ENCODE measurements at places on chromosomes 5 and 9.

DNA sequence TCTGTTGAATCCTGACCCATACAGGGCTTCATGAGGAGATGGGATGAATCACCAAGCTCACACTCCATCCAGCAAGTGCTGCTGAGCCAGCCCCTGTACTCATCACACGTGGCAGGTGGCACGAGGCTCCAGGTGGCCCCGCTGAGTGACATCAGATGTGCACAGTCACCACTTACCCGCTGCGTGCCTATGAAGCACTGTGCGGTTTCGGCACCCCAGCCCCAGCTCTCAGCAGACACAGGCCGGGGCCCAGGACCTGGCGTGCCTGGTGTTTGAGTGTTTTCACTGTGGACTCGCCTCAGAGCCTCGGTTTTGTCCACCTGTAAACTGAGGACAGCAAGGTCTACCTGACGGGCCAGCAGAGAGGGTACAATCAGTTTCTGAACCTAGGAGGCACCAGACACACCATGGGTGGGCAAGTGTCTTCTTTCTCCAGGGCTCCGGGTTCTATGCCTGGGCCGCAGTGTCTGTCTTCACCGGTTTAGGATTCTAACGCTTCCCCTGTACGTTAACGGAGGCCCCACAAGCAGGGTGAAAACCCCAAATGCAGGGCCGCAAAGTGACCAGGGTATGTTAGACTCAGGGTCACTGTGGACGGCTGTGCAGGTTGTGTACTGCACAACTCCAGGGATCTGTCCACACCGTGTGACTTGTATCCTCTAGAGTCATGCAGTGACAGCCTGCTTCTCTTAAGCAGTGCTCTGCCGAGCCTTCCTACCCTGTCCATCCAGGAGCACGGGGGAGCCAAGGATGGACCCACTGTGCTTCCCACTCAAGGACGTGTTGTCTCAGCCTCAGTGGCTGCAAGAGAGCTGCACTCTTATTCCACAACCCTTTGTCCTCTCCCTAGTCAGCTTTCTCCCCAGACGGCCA is 44.3 kb upstream of the COL5A1 start:
- DNase-seq: no peak

DNA sequence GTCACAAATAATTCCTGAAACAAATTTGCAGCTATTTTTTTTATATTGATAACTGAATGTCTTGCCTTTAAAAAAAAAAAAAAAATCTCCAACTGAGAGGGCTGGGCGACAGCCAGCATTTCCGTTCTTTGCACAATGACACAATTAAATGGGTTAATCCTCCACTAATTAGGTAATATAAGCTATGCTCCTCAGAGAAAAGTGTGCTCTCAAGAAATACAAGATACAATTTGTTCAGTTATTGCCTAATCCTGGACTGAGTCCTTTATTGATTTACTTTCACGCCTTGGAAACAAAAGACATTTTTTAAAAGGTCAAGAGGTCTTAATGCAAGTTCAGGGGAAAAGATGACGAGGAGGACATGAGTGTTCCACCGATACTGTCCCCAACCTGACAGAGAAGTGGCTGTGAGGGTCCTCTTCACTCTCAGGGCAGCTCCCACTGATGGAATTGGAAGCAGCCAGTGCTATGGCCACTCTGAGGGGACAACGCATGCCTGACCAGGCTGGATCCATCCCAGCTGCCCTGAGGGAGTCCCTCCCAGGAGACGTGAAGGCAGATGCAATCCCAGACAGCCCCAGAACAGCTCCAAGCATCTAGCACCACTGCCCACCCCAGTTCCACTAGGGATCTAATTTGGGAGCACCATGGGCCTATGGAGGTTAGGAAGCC is 220.7 kb downstream of the GNA14 start:
- DNase-seq: no peak

DNA sequence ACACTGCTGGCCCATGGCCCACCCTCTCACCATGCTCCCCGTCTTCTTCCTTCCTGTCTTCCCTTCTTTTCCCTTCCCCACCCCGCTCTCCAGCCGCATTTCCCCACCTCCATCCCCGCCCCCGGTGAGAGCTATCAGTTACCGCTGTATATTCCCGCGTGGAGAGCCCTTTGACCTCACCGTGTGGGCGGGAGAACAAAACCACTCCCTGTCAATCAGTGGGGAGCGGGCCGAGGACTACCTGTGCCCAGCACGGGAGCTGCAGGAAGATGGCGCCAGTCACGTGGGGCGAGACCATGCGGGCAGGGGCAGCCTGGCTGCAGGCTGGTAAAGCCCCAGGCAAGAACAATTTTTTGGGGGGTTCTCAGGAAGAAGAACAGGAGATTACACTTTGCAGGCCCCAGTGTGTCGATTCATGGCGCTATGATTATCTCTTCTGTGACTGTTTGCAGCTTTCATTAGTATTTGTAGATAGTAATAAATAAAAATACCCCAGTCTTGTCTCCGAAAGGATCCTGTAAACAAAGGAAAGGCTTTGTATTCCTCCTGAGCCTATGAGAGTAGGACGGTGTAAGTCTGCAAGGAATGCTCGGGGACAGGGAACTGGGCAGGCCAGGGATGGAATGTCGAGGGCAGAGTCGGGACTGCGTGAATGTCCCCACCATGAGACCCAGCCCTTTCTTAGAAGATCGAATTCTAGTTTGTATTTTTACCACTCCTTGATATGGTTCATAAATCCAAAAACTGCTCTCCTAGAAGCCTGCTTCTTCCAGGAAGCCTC is 14.8 kb upstream of the DMRT1 start:
- no peak for DNase-seq

DNA sequence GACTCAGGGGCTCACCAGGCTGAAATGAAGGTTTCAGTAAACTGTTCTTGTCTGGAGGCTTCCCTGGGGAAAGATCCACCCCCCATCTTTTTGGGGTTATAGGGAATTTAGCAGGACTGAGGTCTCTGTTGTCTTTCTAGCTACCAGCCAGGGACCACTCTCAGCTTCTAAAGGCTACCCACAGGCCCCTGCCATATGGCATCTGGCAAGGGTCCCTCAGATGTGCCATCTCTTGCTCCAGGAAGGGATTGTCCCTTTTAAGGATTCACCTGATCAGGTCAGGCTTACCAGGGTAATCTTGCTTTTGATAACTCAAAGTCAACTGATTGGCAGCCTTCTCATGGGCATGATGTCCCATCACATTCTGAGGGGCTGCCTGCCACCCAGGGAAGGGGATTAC is 65.0 kb downstream of the NSUN2 start:
- DNase-seq: no peak

DNA sequence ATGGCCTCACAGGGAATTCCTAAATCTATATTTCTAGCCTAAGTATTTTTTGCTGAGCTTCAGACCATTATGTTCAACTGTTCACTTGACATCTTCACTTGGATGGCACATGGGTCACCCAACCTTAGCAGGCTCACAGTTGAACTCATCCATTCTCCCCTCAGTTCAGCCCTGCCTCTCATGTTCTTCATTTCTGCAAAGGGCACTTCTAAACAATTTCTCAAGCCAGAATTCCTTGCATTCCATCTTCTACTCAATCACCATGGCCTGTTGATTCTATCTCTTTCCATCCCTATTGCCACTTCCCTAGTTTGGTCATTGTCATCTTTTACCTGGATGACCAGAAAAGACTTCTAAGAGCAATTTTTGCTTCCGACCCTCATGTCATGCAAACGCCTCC is 7.3 kb upstream of the RGS3 start:
- DNase-seq: no peak

GRCh38 chr9:136075134-136075841 is 19.8 kb downstream of the NACC2 start:
- no peak for DNase-seq

- DNase-seq: no peak
Observed at GRCh38 chr9:95458666-95459065, 58.1 kb downstream of the PTCH1 start.

GRCh38 chr5:115168829-115169486 is 750 bp downstream of the TRIM36 start:
- DNase-seq: no peak

GRCh38 chr5:33824516-33825195 is 67.1 kb downstream of the ADAMTS12 start:
- no peak for DNase-seq

GRCh38 chr5:58235299-58235698 is 224.6 kb downstream of the PLK2 start:
- DNase-seq: no peak

DNA sequence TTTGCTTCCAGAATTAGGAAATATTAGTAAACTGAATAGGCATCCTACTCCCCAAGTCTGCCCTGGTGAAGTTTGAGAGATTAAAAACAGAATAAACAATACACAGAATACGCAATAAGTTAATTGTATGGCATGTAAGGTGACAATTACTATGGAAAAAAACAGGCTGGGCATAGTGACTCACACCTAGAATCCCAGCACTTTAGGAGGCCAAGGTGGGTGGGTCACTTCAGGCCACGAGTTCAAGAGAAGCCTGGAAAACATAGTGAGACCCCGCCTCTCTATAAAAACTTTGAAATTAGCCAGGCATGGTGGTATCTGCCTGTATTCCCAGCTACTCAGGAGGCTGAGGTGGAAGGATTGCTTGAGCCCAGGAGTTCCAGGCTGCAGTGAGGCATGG is 64.2 kb upstream of the SUSD1 start:
- DNase-seq: no peak

DNA sequence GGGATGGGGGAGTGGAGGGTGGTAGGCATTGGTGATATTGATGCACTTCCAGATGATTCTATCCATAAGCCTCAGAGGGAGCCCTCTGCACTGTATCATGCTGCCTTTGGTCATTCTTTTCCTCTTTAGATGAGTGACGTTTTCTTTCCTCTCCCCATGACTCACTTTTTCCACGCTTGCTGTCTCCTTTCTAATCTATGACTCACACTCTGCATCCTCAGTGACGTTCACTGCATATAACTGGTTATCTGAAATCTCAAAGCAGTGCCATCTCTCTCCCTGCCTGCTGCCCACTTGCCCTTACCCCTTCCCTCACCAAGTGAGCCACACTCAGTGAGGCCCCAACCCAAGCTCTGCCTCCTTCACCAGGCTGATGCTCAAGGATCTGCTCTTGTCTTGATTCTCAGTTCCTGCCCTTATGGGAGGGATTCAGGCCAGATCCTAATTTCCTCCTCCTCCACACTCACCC is 31.6 kb downstream of the PTGS1 start:
- no peak for DNase-seq

GRCh38 chr5:108467563-108467962 is 85.7 kb upstream of the FBXL17 start:
- no peak for DNase-seq

GRCh38 chr5:31944684-31945445 is 229.3 kb downstream of the GOLPH3 start:
- DNase-seq: no peak

DNA sequence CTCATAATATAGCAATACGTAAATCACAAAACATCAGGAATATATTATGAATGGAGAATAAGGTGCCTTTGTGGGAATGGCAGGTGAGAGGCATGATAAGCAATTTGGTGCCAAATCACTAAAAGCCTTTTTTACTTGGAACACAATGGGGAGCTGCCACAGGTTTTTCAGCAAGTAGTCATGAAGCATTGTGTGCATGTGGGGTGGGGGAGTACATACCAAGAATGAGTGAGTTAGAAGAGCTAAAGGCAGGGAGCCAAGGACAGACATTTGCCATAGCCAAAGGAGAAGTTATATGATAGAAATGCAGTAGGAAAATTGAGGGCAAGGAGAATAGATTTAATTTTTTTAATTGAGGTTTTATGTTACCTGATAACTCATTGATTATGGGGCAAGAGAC is 445.0 kb upstream of the SMC2 start:
- DNase-seq: no peak

DNA sequence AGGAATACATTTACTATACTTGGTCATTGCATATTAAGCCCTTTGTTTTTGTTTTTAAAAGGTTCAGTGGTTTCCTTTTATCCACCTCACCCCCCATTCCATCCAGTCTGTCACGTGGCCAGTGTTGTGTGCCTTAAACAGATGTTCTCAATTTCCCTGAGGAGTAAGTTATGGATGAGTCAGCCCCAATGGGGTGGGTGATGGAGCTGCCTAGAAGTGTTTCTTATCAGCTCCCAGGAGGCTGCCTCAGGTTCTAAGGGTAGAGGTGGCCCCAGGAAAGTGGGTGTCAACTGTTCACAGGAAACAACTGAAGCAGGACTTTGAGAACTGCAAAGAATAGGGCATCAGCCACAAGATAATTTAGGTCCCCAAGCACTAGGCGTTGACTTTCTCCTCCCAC is 41.1 kb downstream of the ACTBL2 start:
- DNase-seq: no peak

DNA sequence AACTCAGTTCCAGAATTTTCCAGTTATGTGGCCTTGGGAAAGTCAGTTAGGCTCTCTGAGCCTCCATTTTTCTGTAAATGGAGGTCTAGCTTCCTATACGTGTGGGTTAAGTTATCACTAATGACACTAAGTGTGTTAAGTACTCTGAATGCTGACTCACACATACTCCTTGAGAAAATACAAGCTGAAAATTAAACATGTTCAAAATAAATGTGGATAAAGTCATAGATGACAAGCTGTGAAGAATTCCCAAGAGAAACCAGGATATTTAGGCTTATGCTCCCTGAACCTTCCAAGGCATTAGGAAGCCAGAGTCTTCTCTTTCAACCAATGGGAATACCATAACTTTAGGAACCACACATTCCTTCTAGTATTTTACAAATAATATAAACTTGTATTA is 58.1 kb downstream of the ABCA1 start:
- DNase-seq: no peak

All from activated CD4-positive, CD25-positive, alpha-beta regulatory T cell (primary cell).